Stimulated activated naive CD4-positive, alpha-beta T cell (primary cell): ENCODE measurements at places on chromosomes 4 and X.
A peak's percentile ranks its signal among the peaks of the same experiment; 100 is the strongest.

- DNase-seq = no peak
Measured at GRCh38 chr4:33037464-33037863, 2317.3 kb downstream of the PCDH7 start.

- no peak for DNase-seq
Measured at GRCh38 chr4:165927366-165927765, 54.3 kb downstream of the TLL1 start.

DNA sequence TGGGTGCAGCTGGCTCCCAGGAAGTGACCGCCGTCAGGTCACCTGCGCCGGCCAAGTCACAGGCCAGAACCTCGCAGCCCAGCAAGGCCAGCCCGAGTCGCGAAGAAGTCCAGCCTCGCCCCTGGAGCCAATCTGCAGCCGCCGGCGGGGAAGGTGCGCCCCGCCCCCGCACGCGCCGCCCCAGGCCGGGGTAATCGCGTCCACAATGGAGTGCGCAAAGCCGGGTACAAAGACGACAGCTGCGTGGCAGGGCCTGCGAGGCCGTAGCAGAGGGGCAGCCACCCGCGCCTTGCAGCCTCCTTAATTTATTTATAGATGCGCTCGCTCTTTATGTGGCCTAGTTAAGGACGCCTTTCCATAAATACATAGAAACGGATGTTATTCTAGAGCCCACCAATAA lies 139.4 kb upstream of the CPEB2 start:
- no peak for DNase-seq

GRCh38 chr4:1711055-1711570 lies 1.0 kb downstream of the SLBP start:
- no peak for DNase-seq

- DNase-seq = no peak
Measured at GRCh38 chr4:24768006-24768405, 27.4 kb upstream of the SOD3 start.

DNA sequence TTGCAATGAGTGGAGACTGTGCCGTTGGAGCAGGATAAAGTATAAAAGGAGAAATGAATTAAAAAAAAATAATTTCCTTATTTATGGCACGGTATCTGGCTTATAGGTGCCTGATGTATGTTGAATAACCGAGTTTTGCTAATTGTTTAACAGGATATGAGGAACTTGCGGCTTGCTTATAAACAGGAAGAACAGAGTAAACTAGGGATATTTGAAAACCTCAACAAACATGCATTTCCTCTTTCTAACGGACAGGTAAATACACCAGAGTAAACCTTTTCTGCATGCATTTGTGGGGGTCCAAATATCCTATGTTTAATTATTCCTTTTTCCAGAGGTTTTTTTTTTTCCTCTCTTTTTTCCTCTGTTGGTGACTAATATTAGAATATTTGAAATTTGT lies 36.8 kb downstream of the MTMR1 start:
- DNase-seq = no peak

DNA sequence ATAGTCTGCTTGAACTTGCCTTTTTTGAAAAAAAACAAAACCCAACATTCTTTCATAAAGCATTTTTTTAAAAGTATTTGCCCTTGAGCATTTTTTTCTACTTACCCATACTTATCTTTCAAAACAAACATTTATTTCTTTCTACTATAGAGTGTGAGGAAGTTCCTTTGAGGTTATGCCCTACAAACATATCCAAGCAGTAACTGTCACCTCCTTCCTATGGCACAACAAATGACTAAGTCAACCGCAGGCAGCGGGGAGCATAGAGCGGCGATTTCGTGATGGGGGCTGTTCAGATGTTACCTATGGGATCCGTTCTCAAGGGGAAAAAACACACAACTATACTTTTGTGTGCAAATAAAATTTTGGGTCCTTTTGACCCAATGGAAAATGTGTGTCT lies 19.4 kb downstream of the SPRY1 start:
- DNase-seq = no peak

DNA sequence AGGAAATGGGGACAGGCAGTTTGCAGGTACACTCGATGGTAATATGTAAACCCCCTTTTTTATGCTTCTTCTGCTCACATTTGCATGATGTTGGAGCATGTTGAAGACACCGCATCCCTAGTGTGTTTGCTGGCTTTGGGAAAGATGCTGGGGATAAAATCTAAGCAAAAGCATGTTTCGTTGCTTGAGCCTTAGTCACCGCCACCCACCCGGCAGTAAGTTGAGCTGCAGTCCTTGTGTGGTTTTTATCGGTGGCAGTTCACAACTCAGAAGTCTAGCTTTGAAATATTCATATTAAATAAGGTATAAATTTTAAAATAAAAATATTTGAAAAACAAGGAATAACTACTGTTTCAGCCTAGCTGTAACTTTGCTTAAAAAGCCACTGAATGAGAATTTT lies 21.7 kb upstream of the MND1 start:
- no peak for DNase-seq

DNA sequence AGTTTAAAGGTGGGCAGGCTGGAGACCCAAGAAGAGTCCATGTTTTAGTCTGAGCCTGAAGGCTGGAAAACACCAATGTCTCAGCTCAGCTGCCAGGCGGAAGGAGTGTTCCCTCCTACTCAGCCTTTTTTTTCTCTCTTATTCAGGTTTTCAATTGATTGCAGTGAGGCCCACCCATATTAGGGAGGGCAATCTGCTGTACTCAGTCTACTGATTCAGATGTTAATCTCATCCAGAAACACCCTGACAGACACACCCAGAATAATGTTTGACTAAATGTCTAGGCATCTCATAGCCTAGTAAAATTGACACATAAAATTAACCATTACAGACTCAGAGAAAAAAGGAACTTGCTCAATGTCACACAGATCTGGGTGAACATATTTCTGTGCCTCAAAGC lies 347.1 kb downstream of the GBA3 start:
- no peak for DNase-seq

- no peak for DNase-seq
Measured at GRCh38 chrX:86215260-86215659, 67.0 kb downstream of the DACH2 start.

DNA sequence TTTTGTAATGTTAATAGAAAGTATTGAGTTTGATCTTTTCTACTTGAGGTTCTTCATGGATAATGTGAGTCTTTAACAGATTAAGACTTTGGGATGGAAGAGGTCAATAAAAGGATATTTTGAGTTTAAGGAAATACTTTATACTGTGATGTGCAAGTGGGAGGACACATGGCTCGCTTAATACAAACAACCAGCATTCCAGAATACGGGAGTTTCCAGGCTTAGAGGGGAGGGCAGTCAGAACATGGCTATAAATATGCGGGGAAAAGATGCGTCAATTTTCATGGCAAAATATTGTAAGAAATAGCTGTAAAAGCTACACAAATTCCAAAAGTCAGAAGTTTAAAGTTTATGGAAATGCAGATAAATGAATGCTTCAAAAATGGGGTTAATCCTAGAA lies 192.3 kb downstream of the AASDH start:
- no peak for DNase-seq

- DNase-seq = no peak
Measured at GRCh38 chr4:61273233-61273632, 73.1 kb downstream of the ADGRL3 start.

GRCh38 chrX:154775419-154776349 lies 13.0 kb downstream of the DKC1 start:
- no peak for DNase-seq

- no peak for DNase-seq
Measured at GRCh38 chr4:86744570-86744969, 104.6 kb downstream of the SLC10A6 start.

DNA sequence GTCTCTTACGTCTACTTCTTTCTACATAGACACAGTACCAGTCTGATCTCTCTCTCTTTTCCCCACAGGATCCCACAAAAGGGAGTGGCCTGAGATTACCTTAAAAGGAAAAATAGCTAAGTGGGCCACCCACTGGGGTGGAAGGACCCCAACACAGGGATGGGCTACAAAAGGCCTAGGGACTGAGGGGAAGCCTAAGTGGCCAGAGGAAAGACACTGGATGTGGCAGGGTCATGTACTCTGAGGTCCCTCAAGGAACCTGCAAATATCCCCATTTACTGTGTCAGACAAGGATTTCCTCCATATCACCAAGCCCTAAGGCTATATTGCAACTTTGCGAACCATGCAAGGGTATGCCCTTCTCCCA lies 6.5 kb upstream of the PRDX4 start:
- DNase-seq = no peak

DNA sequence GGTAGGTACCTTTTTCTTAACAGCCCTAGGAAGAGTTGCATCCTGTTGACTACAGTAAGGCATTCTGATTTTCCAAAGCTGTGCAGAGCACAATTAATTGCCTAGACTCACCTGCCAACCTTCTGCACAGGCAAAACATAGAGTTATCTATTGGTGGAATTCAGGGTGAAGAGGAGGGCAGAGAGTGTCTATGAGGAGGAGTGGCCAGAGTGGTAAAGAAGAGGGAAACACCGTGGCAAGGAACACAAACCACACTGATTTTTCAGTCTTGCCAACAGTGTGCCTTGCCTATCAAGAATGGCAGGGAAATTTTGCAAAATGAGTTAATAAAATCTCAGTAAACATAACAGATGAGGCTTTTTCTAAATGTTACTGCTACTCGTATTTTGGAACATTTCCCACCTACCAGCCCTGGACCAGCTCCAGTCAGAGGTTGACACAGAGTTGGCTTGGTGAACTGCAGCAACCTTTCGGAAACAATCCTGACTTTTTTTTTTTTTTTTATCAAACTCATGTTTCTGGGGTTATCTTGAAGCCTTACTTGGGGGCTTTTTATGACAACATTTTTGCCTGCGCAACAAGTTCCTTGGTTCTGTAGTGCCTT lies 67.9 kb upstream of the CAPN6 start:
- DNase-seq = no peak

DNA sequence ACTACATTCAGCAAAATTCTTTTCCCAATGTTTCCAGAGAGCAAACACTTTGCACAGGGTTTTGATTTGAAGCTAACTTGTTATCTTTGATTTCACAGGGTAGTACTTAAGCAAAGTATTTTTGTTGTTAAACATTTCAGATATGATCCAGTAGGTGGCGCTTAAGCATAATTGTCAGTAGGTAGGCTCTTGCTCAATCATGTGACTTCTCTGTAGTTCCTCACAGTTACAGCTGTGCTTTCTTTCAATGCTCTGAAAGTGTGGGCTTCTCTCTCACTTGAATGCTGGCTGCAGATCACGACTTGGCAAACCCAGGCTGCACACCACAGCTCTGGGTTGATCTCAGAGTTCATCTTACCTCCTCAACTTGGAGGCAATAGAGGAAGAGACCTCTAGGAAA lies 1016.5 kb downstream of the SH3BGRL start:
- no peak for DNase-seq

DNA sequence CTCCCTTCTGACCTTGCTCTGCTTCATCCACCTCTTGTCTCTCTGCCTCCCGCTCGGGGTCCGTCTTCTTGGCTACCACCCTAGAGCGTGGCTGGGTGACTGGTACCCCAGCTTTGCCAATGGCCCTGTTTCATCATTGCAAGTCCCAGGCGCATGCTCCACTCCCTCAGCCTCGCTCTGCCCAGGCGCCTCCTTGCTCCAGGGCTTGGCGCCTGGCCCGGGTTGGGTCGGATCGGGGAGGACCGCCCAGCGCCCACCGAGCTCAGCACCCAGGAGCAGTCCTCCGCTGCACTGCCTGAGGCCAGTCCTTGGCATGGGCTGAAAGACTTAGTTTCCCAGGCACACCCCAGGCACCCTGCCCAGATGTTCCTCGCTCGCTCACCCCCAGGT lies 577 bp downstream of the BGN start:
- no peak for DNase-seq

GRCh38 chrX:74514384-74514783 lies 93.1 kb downstream of the SLC16A2 start:
- DNase-seq = no peak

DNA sequence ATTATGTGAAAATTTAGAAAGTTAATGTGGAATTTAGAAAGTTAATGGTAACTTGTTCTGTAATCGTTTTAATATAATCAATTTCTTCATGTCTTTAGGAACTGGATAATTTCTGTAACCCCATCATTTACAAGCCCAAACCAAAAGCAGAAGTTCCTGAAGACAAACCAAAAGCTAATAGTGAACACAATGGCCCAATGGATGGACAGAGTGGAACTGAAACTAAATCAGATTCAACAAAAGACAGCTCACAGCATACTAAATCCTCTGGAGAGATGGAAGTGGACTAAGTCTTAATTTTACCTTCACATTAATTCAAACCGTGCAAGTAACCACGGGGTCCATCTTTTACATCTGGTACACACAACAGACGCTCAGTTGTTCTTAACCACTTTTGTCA lies 48.1 kb upstream of the PLK4 start:
- DNase-seq = no peak

DNA sequence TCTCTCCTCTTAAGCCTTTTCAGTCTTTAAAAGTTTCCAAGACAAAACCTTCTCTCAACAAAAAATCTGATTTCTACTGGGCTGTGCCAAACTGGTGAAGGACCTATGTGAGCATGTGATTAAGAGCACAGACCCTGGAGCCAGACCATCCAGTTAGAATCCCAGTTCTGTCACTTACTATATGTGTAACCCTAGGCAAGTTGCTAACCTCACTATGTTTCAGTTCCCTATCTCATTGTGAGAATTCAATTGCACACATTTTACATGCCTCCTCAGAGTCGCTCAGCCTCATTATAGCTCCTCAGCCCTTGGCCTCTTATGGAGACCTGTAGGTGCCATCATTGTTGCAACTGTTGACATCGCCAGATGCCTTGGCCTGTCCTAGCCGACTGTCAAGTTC lies 54.1 kb upstream of the VEGFD start:
- DNase-seq = no peak

- no peak for DNase-seq
Measured at GRCh38 chrX:57905141-57905540, 5.1 kb downstream of the ZXDA start.

DNA sequence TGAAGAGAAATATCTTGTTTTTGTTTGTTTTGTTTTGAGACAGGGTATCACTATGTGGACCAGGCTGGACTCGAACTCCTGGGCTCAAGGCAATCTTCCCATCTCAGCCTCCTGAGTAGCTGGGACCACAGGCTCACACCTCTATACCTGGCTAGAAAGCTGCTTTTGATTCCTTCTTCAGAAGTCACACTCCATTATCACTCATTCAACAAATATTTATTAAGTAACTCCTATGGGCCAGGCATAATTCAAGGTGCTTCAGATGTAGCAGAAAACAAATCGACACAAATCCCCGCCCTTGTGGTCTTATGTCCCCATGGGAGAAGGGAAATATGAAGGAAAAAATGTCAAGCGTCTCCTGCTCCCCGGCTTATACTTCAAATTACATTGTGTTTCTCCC lies 72.6 kb upstream of the DHX15 start:
- no peak for DNase-seq

GRCh38 chrX:153179131-153179530 lies at the start of gene MAGEA1:
MAGEA1 (plus strand) TSS chrX:153179284; CDS start chrX:153182390, 3,106 bp downstream.
- DNase-seq = no peak

DNA sequence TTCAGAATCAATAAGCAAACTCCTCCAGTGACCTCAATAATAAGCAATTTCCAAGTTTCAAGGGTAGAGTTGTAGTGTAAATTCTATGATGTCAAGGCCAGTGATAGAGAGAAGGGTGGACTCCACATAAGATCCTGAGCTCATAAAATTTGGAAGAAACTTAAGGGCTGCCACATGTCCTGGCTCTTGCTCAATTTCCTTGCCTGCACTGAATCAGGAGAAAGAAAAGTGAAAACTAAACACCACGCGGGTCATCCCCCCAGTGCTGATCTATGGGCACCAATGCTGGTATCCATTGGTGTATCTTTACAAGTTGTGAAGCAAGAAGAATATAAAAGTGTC lies 392.0 kb upstream of the INTU start:
- no peak for DNase-seq

- DNase-seq = no peak
Measured at GRCh38 chr4:147596377-147596776, 20.8 kb upstream of the TMEM184C start.

- peak; percentile 15 for DNase-seq
Measured at GRCh38 chr4:8200302-8200975, 1.3 kb downstream of the SH3TC1 start.

- DNase-seq = no peak
Measured at GRCh38 chr4:40140196-40140595, 56.6 kb upstream of the RHOH start.
